ENCODE measurements at places on chromosomes 2 and 18. TPM values are rescaled to one million over a fixed set of nuclear protein-coding genes. Genes with fewer than 3 reads are reported as not detected.

Gene TSPYL6
- under 0.01 TPM for total RNA-seq

GRCh38 chr2:100976061-100976460 is 26.0 kb upstream of the RPL31 start:
- no peak overlapping the region for H3K4me3 ChIP-seq
- peaks cover 7% of the 10 kb centered on the region for H3K36me3 ChIP-seq
- DNase-seq: no peak
- no peaks in the 10 kb centered on the region for H3K27me3 ChIP-seq
- H3K4me1 ChIP-seq: no peaks in the 10 kb centered on the region
- no peak overlapping the region for H3K27ac ChIP-seq

Gene KIF1A
- 0.14 TPM for total RNA-seq

- no peaks in the 10 kb centered on the region for H3K27me3 ChIP-seq
- H3K4me3 ChIP-seq: no peak overlapping the region
- no peak for DNase-seq
- no peaks in the 10 kb centered on the region for H3K4me1 ChIP-seq
- no peaks in the 10 kb centered on the region for H3K36me3 ChIP-seq
Measured at GRCh38 chr2:65751408-65751807, 319.0 kb upstream of the SPRED2 start.

DNA sequence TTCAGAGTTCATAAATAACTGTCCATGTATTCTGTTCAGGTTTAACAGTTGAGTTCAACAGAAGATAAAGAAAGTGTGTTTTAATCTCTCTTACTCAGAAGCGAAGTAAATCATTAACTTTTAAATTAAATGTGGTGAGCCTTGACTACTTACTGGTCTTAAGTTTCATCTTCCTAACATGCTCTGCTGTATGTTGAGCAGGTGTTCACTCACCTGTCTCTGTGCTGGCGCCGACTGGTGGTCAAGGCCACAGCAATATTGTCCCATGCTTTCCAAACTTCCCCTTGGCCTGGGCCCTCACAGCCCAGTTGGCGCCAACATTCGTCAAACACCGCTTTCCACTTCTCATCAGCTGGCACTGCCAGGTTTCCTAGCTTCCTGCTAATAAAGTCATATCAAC is 17.0 kb upstream of the MPP4 start:
- H3K36me3 ChIP-seq: peaks cover 8% of the 10 kb centered on the region
- no peak overlapping the region for H3K4me3 ChIP-seq
- no peaks in the 10 kb centered on the region for H3K27me3 ChIP-seq
- peaks cover 6% of the 10 kb centered on the region for H3K4me1 ChIP-seq

DNA sequence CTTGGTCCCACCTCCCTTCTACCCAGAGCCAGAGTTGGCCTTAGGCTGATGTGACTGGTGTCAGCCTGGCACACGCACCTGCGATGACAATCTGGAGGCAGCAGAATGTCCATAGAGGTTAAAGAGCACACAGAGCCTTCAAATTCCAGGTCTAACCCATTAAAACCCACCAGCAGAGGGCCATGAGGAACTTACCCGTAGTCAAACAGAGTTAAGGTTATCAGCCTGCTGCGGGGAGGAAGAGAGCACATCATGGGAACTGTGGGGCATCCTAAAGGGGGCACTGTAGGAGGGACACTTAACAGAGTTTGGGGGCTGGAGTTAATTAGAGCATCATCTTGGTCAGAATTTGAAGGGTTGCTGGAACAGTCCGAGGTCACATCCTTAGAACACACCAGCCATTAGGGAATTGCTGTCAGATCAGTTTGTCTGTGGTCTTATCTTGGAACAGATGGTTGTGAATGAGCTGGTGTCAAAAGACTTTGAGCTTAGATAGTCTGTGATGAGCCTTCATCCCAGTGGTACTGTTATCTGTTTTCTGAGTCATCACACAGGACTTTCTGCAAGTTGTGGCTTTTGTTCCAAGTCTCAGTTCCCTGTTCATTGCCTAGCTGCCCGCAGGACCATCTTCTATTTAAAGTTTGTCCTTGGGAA is 248.6 kb downstream of the LOXHD1 start:
- no peak overlapping the region for H3K27ac ChIP-seq
- H3K36me3 ChIP-seq: no peaks in the 10 kb centered on the region
- no peaks in the 10 kb centered on the region for H3K27me3 ChIP-seq
- H3K4me1 ChIP-seq: peaks cover 10% of the 10 kb centered on the region
- no peak for DNase-seq
- H3K4me3 ChIP-seq: no peak overlapping the region

GRCh38 chr2:20157193-20157891 is 67.6 kb downstream of the SDC1 start:
- no peak overlapping the region for H3K4me3 ChIP-seq
- H3K36me3 ChIP-seq: no peaks in the 10 kb centered on the region
- no peaks in the 10 kb centered on the region for H3K27me3 ChIP-seq
- peaks cover 9% of the 10 kb centered on the region for H3K4me1 ChIP-seq

GRCh38 chr2:124319577-124319976 is 294.5 kb downstream of the CNTNAP5 start:
- H3K27ac ChIP-seq: no peak overlapping the region
- no peak overlapping the region for H3K4me3 ChIP-seq
- H3K4me1 ChIP-seq: no peaks in the 10 kb centered on the region
- H3K36me3 ChIP-seq: no peaks in the 10 kb centered on the region
- no peak for DNase-seq
- H3K27me3 ChIP-seq: no peaks in the 10 kb centered on the region

DNA sequence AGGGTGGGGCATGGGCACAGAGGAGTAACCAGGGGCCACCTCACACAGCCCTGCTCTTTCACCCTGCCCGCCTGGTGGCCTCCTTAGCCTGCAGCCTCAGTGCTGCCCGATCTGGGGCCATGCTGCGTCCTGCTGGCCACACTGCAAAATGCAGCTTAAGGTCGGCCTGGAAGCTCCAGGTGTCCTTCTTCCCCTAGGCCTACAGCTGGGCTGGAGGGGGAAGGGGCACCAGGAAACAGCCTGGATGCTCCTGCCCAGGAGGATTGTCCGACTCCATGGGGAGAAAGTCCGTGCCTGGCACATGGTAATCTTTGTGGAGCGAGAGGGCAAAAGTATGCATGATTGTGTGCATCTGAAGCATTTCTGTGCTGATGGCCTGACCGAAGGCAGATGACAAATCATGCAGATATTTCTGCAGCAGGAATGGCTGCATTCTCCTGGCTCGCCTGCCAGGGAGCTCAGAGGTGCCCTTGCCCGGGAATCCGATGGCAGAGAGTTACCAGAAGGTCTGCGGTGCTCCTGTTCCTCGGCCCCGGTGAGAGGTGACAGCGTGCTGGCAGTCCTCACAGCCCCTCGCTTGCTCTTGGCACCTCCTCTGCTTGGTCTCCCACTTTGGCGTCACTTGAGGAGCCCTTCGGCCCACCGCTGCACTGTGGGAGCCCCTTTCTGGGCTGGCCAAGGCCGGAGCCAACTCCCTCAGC is 12.8 kb upstream of the ALPP start:
- no peak overlapping the region for H3K4me3 ChIP-seq
- H3K27me3 ChIP-seq: no peaks in the 10 kb centered on the region
- no peak for DNase-seq
- no peak overlapping the region for H3K27ac ChIP-seq

- no peaks in the 10 kb centered on the region for H3K27me3 ChIP-seq
- peaks cover 13% of the 10 kb centered on the region for H3K4me1 ChIP-seq
- no peak for DNase-seq
- H3K36me3 ChIP-seq: no peaks in the 10 kb centered on the region
- no peak overlapping the region for H3K4me3 ChIP-seq
Measured at GRCh38 chr2:127053731-127054603, 53.0 kb downstream of the BIN1 start.

- no peaks in the 10 kb centered on the region for H3K36me3 ChIP-seq
- no peak overlapping the region for H3K4me3 ChIP-seq
- peaks cover 11% of the 10 kb centered on the region for H3K4me1 ChIP-seq
- DNase-seq: no peak
- H3K27me3 ChIP-seq: no peaks in the 10 kb centered on the region
Measured at GRCh38 chr2:230738391-230738811, 25.8 kb downstream of the CAB39 start.

GRCh38 chr18:54235871-54236270 is 11.4 kb upstream of the MBD2 start:
- no peak overlapping the region for H3K4me3 ChIP-seq
- H3K27ac ChIP-seq: no peak overlapping the region
- no peak for DNase-seq
- no peaks in the 10 kb centered on the region for H3K27me3 ChIP-seq

DNA sequence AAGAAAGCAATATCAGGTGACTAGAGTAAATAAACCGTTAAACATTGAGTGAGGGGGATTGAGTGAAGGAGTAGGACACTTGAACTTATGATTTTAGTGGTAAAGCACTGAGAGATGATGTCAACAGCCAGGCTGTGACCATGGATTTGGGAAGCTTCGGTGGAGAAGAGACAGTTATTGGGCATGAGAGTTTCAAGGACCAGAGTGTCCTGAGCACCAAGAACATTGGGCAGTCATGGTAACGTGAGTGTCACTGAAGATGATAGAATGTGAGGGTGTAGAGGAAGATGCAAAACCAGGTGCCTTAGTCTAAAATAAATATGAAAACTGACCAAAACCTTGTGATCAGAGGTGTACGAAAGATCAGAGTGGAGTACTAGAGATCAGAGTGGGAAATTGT is 248.1 kb downstream of the ASXL3 start:
- no peaks in the 10 kb centered on the region for H3K36me3 ChIP-seq
- no peak for DNase-seq
- H3K4me1 ChIP-seq: no peaks in the 10 kb centered on the region
- H3K4me3 ChIP-seq: no peak overlapping the region

- no peaks in the 10 kb centered on the region for H3K36me3 ChIP-seq
- DNase-seq: no peak
- H3K27me3 ChIP-seq: no peaks in the 10 kb centered on the region
- no peak overlapping the region for H3K4me3 ChIP-seq
Measured at GRCh38 chr2:219398721-219399363, 11.1 kb upstream of the DNPEP start.

- peaks cover 4% of the 10 kb centered on the region for H3K27me3 ChIP-seq
- no peaks in the 10 kb centered on the region for H3K36me3 ChIP-seq
- H3K4me1 ChIP-seq: no peaks in the 10 kb centered on the region
- no peak overlapping the region for H3K4me3 ChIP-seq
- no peak for DNase-seq
Measured at GRCh38 chr2:214450118-214450894, 39.5 kb downstream of the VWC2L start.

- H3K4me1 ChIP-seq: no peaks in the 10 kb centered on the region
- no peak overlapping the region for H3K27ac ChIP-seq
- no peak overlapping the region for H3K4me3 ChIP-seq
- no peak for DNase-seq
Measured at GRCh38 chr18:69878213-69878933, 69.3 kb downstream of the CD226 start.

Gene OSR1
- 0.70 TPM for total RNA-seq
